ENCODE measurements at places on chromosomes 1 and 21.

- DNase-seq = no peak
Measured at GRCh38 chr1:202085682-202086373, 36.9 kb upstream of the GPR37L1 start.

DNA sequence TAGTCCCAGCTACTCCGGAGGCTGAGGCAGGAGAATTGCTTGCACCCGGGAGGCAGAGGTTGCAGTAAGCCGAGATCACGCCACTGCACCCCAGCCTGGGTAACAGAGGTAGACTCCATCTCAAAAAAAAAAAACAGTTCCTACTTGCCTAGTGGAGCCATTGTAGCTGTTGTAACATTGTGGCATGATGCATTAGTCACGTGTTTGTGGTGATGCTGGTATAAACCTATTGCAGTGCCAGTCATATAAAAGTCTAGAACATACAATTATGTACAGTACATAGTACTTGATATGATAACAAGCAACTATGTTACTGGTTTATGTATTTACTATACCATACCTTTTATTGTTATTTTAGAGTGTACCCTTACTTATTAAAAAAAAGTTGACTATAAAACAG is 16.2 kb downstream of the KYAT3 start:
- no peak for DNase-seq

DNA sequence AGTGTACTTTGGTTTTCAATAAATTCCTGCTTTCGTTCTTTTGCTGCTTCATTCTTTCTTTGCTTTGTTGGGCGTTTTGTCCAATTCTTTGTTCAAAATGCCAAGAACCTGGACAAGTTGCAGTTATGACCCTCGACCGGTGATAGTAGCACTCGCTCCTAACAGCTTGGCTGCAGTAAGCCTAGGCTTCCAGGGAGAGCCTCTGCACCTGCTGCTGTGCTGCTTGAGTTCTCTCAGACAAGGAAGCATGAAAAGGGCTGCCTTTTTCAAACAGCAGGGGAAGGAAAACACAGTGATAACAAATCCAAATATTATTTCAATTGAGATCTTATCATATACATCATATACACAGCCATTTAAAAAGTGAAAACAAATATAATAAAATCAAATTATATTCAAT is 12.8 kb upstream of the RIPK4 start:
- no peak for DNase-seq

DNA sequence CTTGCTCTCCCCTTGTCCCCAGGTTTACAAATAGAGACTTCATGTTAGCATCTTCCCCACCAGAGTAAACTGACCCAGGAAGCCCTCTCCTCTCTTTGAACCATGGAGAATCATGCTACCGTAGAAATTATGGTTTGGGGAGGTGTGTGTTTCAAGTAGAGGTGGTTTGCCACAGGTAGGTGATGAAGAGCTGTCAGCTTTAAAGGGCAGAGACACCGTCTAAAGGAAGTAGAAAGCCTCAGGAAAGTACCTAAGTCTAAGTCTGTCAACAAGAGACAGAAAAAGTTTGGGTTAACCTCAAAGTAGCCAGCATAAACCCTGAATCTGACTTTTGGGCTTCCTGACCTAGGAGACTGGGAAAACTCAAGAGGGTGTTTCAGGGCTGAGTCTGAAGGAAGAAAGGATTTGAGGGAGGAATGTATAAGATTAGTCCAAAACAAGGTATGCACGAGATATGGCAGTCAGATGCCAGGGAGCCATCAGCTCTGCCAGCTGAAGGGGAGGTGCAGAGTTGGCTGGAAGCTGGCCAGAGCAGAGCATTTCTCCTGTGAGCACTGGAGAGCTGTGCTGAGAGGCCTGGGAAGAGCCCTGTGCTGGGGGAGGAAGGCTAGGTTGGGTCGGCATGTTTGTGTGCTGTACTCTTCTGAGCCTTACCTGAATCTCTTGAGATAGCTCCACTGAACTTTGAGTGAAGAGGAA is 14.3 kb downstream of the ADAMTSL4 start:
- DNase-seq = no peak

DNA sequence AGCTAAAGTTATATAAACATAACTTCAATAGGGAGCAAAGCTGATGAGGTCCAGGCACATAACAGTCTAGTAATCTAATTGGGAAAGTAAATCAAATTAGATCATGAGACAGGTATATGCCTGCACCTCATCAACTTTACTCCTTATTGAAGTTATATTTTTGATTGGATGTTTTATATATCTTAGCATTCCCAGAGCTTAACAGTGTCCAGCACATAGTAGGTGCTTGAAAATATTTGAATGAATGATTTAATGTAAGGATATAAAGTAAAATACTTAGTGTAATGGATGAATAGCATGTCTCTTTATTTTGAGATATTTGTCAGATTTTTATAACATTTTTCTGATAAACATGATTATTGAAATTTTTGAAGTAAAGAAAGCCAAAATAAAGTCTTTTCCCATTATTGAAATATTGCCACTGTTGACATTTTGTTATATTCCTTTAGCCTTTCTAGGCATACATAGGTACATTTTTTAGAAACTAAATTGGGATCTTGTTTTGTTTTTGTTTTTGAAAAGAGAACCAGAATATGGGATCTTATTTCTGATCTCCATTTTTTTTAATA is 2.8 kb downstream of the CDC7 start:
- peak; percentile 43 for DNase-seq

DNA sequence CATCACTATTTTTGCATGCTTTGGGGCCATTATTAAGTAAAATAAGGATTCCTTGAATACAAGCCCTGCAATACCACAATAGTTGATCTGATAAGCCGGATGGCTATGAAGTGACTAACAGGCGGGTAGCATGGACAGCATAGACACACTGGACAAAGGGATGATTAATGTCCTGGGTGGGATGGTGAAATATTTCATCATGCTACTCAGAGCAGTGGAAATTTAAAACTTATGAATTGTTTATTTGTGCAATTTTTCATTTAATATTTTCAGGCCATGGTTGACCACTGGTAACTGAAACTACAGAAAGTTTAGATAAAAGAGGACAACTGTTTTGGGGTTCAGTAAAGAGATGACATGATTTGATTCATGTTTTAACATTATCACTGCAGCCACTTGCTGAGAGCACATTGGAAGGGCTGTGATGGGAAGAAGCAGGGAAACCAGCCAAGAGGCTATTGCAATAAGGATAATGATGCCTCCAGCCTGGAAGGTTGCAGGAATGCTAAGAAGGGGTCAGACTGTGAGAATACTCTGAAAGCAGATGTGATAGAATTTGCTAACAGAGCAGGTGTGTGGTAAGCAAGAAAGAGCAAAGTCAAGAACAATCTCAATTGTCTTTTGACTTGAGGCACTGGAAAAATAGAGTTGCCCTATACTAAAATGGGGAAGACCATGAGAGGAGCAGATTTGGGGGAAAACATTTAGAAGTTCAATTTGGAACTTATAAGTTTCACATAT is 62.5 kb upstream of the TNFSF4 start:
- no peak for DNase-seq

GRCh38 chr1:203914292-203914691 is 52.9 kb downstream of the SNRPE start:
- no peak for DNase-seq

GRCh38 chr1:204265665-204266064 is 51.9 kb upstream of the GOLT1A start:
- DNase-seq = no peak

- DNase-seq = no peak
Measured at GRCh38 chr21:42423197-42423675, 19.5 kb downstream of the UBASH3A start.

- no peak for DNase-seq
Measured at GRCh38 chr1:35555601-35556477, 1.4 kb downstream of the KIAA0319L start.

DNA sequence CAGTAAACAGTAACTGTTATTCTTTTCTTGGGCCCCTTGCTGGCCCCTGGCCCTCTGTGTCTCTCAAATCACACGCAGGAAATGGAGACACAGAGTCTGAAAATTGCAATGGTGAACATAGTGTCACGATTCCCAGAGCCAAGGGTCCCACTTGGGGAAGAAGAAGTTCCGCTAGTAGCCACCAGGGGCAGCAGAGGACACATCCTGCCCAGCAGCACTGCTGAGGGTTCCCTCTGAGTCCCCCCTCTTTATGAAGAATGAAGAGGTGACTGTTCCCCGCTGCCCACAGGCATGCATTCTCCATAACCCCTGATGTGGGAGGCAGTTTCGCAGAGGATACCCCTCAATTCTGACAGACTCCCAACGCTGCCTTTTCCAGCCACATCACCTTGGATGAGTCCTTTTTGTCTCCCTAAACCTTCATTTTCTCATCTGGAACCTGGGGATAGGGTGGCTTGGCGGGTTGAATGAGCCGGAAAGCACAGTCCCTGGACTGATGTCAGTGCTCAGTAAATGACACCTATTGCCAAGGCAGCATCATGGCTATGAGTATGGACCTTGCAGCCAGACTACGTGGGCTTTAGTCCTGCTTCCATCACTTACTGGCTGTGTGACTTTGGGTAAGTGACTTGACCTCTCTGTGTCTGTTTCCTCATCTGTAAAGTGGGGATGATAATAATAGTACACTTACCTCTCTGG is 238.0 kb upstream of the TMEM51 start:
- DNase-seq = peak; percentile 40

DNA sequence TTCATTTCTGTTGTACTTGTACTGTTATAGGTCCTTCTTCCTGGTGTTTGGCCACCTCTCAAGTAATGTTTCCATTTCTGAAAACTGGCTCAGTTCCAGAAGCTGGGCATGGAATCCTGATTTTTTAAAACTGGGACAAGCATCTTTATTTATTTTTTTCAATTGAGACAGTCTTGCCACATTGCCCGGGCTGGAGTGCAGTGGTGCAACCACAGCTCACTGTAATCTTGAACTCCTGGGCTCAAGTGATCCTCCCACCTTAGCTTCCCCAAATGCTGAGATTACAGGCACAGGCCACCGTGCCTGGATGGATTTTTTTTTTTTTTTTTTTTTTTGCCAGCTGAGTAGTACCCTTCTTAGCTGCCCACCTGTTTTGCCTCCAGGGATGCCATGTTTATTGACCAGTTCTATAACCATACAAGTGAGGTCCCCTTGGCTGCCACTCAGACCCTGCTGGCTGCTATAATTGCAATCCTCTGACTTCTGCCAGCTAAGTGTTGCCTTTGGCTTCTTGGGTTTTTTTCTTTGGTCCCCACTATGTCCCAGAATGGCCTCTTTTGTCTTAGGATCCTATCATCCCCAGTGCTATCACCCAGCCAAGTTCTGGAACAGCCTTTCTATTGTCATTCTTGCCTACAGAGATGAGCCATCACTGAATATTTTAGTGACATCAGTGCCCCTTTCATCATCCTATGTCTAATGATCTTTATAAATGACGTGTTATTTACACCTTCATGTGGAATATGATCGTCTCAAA is 3.9 kb upstream of the DIP2A start:
- DNase-seq = no peak

GRCh38 chr1:150066838-150067183 is 765 bp upstream of the VPS45 start:
- no peak for DNase-seq

DNA sequence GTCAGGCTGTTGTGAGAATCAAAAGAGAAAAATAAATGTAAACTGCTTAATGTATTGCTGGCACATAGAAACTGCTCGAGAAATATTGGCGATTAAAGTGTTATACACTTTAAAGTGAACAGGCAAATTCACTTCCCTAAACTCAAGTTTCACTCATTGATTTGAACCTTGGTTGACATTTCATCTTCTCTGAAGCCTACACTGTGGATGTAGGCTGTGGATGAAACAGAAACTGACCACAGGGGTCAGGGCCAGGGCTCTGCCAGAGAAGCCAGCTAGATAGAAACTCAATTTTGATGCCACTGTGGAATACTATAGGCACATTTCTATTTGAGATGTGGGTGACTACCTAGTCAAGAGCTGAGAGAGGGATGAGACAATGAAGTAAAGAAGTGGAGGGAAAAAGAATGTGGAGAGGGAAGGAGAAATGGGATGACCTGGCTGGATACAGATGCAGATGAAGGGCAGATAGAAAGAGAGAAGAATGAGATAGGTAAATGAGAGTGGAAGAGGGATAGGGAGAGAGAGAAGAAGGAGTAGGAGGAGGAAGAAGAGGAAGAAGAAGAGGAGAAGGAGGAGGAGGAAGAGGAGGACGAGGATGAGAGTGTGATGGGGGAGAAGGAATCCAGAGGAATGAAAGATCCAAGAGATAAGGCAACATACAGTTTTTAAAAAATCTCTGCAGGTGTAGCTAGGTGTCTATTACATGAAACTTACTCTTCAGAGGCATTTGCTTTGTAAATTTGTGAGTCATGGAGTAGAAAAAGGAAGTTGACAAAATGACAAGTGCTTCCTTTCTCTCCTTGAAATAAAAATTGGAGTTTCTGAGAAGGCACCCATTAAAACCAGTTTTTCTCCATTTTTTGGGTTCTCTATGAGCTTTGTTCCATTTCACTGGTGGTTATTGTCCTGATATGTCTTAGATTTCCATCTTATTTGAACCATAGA is 17.4 kb upstream of the CD1D start:
- no peak for DNase-seq

- no peak for DNase-seq
Measured at GRCh38 chr1:119341372-119341947, 27.1 kb upstream of the HAO2 start.

DNA sequence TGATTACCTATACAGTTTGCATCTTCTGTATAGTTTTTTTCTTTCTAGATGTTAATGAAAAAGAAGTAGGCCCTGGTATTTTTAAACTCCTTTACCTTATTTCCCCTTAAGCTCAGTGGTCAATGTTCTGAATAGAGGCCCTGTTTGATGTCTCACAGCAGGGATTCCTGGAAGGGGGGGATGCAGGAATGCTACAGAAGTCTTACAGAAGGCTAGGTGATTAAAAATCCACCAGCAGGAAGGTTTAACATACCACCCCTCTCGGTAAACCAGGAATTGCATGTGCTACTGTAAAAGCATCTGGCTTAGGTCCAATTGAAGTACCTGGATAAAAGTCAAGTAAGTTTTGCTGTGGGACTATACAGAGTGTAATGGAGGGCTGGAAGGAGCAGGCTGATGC is 78.3 kb downstream of the NOS1AP start:
- DNase-seq = no peak

DNA sequence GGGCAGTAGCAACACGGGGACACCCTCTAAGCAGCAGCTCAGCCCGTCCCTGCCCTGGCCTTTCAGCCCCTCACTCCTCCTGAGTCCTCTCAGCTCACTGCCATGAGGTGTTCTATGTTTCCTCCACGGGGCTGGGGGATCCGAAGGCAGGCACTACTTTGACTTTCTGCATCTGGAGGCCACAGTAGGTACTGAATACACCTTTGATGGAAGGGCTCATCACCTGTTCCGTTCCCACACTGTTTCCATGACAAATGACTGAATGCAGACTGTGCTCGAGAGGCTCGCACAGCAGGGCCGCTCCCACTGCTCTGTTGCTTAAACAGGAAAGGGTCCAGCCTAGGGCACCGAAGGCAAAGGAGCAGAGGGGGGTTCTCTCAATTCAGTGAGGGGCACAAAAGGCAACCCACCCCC is 77.6 kb upstream of the DNAH14 start:
- DNase-seq = no peak

GRCh38 chr1:158283965-158284364 is 5.8 kb upstream of the CD1C start:
- no peak for DNase-seq

DNA sequence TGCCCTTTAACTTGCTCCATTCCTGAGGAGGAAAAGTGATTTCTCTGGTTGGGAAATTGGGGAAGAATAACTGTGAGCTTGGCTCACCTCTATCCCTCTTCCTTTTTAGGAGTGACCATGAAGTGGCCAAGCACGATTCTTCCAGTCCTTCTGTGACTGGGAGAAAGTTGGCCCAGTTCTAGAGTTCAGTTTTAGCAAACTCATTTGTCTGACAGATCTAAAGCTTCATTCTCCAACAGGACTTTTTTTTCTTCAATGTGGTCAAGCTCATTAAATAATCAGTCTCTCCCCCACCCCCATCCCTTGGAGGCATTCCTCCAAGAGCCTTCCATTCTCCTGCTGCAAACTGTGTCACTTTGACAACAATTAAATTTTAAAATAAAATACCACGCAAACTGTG is 6.4 kb upstream of the AGL start:
- DNase-seq = no peak
